ENCODE measurements at places on chromosomes 3 and 15.

DNA sequence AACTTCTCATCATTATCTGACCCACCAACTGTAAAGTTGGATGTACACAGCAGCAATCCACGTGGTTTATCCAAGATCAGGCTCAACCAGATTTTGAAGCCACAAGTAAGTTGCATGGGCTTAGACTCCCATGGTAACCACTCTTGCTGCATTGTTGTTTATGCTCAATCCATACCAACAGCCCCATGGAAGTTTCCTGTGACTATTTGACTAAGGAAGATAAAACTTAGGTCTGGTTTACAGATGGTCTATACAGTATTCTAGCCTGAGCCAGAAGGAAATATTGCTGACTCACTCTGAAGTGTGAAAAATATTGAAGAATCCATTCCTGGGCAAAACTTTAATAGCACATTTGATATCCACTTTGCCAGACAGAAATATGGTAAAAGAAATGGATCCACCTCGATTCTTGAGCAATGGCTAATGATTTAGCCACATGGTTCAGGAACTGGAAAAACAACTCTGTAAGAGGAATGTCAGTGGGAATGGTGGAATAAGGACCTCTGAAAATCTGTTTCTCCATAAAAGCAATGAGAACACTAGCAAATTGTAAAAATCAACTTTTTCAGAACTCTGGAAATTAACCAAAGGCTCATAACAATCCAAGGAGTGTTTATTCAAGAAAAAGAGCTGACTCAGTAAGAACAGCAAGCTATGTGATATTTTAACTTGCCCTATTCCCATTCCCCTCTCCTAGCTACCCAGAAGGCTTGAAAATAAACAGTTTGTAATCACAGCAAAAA is 162.9 kb upstream of the STT3B start:
- no peak for DNase-seq

DNA sequence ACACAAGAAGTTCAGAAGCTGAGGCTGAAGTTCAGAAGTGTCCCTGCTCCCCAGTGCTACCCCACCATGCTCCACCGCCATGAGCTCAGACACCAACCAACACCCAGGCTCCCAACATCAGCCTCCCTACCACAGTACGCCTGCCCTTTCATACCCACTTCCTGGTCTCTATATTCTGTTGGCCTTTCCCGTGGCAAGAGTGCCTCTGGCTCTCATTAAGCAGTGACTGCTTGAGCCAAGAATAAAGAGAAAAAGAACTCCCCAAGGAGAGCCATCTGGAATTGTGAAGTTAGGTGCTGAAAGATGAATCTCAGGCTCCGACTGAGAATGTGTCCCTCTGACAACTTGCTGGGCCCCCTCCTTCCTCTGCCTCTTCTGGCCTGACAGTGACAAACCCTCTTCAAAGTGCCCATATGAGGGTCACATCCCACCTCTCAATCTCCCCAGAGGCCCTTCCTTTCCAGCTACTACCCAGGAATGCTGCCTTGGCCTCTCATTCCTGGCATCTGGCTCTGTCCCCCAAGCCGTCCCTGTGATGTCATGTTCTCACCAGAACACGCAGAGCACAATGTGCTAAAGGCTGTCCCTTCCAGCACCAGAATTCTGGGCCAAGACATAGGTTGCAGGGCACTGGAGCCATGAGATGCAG is 306.8 kb downstream of the NTRK3 start:
- DNase-seq: no peak

DNA sequence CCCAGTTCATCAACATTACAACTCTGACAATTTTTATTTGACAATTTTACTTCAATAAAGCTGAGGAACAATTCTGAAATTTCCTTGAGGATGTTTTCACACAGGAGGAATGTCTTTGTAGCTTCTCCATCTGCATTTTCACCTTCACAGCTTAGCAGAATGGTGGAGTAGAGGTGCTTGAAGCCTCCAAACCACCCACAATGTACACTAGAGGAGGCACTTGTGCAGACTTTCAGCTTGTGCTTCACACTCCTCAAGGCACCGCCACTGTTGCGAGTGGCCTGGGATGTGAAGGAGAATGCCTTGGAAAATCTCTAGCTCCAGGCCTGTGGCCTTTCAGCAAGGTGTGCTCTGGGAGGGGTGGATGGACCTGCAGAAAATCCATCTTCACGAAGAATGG is 181.9 kb downstream of the EPHB1 start:
- no peak for DNase-seq

DNA sequence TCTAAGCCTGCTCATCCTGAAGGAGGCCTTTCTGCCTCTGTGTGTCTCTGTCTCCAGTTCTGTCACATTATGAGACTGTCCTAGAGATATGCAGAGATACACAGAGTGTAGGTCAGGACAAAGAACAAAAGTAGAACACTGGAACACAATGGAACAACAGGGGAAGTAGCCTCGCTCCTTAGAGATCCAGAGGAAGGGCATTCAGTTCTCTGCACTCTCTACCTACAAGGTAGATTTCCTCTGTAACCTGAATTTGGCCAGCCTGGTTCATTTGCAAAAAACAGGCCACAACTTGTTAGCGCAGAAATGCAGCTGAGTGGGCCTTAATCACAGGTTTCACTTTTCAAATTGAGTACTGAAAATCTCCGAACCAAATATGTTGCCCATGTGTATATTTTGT is 19.4 kb downstream of the NEK10 start:
- DNase-seq: no peak

DNA sequence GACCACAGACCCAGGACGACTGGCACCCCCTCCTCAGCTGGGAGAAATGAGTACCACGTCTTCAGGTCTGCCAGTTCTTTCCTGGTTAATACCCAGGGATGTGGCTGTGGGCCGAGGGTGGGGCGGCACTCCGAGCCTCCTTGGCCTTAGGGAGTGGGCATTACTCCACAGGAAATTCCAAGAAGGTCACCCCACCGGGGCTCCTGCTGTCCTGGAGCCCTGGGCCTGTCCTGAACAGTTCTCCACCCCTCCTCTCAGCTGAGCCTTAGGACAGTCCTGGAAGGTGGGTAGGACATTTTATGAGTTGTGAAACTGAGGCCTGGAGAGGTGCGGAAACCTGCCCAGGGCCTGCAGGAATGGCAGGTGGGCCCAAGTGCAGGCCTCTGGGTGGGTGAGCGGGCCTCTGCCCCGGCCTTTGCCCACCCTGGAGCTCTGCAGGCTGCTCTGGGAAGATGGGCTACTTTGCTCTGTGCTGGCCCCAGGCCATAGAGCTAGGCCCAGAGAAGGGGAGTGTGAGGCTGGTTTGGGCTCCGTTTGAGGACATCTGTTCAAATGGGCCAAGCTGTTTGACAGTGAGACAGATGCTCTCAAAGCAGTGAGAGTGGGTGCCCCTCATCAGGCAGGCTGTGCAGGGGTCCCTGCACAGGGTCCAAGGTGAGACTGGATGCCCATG is 103.1 kb downstream of the TMEM266 start:
- DNase-seq: peak; percentile 71

DNA sequence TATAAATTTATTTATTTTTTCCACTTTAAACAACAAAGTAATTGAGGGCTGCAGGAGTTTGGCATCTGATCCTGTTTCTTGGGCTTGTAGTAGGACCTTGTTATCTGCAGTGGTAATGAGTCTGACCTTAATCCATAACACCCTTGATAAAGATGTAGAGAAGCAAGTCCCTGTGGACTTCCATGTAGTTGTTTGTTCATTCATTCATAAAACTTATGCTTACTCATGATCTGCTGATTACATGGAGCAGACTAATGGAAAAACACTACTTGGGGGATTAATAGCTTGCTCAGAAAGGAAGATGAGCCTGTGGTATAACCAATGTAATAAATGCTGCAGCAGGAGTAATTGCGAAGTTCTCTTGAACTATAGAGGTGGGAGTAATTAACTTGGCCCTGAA is 271.5 kb upstream of the TBL1XR1 start:
- no peak for DNase-seq

- no peak for DNase-seq
Measured at GRCh38 chr3:57160765-57161538, 4.2 kb downstream of the IL17RD start.

DNA sequence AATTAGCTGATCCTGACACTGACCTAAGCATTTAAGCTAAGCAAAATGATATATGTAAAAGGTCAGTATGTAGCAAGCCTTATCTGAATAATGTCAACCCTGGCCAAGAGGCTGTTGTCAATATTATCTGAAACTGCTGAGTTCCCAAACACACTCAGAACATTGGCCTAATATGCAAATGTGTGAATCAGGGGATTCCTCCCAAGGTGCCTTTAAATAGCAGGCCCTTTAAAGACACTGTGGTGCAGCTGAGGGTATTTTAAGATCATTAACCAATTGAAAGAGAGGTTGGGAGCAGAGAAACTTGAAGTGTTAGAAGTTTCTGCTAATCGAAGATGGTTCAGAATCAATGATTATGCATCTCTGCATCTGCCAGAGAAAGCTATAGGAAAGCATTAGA is 207.0 kb downstream of the NTRK3 start:
- DNase-seq: no peak

DNA sequence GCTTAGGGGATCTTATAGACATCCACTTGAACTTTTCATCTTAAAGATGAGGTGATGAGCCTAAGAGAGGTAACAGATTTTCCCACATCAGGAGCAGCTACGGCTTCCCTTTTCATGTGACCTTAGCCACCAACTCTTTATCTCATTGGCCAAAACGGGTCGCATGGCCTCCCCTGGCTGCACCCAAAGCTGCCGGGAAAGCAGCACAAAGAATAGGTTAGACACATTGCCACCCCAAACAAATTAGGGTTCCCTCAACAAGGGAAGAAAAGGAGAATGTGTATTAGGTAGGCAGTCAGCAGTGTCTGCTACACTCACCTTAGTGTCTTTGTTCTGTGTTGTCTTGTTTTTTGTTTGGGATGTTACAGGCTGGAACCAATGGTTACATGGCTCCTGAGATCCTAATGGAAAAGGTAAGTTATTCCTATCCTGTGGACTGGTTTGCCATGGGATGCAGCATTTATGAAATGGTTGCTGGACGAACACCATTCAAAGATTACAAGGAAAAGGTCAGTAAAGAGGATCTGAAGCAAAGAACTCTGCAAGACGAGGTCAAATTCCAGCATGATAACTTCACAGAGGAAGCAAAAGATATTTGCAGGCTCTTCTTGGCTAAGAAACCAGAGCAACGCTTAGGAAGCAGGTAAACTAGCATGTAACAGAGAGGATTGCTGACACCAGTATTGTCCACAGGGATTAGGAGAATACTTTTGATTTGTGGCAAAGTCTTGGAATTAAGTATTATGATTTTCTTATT is 44.2 kb downstream of the GRK7 start:
- DNase-seq: no peak

DNA sequence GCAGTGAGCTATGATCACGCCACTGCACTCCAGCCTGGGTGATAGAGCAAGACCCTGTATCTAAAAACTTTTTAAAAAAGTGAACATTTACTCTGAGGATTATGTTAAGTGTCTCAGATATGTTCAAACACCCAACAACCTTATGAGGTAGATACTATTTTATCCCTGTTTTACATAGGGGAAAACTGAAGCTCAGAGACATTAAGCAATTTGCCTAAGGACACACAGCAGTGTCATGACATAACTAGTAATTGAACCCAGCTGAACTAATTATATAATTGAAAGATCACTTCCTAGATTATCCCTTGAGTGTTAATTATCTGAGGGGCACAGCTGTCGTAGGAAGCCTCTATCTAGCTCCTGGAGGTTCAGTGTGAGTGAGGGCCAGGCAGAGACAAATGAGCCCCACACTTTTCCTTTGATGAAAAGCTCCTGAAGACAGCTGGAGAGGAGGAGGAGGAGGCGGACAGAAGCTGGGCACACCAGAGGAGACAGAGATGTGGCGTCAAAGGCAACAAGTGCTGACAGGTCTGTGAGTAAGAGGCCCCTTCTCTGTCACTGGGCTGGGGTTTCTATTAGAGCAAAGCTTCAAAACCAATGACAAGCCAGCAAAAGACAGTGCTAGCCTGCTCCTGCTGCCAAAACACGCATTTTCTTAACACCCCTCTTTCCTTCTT is 20.5 kb downstream of the TRH start:
- peak; percentile 59 for DNase-seq

DNA sequence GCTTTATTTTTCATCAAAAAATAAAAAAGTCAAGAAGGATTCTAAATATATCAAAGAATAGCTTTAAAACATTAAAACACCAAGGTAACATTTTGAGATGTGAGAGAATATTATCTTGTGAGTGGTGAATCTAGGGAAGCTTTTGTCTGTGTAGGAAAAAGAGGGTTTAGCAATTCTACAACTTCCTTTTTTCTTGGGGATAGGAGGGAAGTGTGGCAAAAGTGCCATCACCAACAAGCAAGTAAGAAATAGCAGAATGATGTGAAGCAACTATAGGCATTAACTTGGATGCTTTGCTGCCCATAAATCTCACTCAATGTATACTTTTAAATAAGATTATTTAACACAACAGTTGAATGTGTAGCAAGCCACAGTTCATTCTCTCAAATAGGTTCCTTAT is 57.8 kb upstream of the SUCLG2 start:
- no peak for DNase-seq

DNA sequence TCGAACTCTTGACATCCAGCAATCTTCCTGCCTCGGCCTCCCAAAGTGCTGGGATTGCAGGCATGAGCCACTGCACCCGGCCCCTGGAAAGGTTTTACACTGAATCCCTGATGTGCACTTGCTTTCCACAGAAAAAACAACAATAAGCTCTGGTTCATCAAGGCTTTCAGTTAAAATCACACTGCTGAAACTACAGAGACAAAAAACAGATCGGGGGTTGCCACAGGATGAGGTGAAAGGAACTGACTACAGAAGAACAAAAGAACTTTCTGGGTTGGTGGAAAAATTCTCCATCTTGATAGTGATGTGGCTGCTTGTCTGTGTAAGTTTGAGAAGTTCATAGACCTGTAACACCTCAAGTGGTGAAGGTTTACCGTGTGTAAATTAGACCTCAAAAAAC is 2.9 kb downstream of the RAB43 start:
- no peak for DNase-seq

DNA sequence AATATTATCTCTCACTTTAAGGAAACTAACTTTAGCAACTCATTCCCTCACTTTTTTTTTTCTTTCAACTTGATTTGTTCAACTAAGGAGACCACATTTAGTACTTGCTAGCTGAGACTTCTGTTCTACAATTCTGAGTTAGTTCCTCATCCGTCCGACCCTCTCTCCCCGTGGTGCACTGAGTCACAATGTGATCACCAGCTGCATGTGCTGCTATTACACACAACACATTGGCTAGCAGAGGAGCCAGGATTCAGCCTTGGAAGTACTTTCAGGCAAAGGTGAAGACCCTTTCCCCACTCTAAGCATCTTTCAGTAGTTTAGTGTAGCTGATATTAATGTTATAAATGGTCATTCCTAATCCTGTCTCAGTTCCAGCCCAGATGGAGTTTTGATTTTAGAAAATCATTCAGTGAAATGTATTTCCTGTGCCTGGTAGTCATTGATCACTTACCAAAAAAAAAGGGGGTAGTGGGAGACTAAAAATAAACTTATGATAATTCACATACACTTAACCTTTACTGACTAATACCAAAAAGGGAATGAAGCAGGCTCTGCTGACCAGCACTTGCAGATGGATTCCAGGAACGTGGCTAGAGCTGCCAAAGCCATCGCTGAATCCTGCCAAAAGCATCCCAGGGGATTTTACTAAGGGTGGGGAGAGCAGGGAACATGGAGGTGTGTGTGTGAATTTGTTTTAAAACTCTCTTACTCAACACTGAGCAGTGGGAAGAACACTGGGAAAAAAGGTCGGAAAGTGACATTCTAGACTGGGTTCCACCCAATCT is 424.8 kb downstream of the LPP start:
- DNase-seq: no peak

- no peak for DNase-seq
Measured at GRCh38 chr15:71447328-71448250, 332.3 kb downstream of the THSD4 start.
